Ovary (tissue), 10 donors: ENCODE measurements at places on chromosomes 7 and 10.

- no peak for DNase-seq
These were observed 253.6 kb downstream of the WDR37 start for GRCh38 chr10:1309617-1310270.

DNA sequence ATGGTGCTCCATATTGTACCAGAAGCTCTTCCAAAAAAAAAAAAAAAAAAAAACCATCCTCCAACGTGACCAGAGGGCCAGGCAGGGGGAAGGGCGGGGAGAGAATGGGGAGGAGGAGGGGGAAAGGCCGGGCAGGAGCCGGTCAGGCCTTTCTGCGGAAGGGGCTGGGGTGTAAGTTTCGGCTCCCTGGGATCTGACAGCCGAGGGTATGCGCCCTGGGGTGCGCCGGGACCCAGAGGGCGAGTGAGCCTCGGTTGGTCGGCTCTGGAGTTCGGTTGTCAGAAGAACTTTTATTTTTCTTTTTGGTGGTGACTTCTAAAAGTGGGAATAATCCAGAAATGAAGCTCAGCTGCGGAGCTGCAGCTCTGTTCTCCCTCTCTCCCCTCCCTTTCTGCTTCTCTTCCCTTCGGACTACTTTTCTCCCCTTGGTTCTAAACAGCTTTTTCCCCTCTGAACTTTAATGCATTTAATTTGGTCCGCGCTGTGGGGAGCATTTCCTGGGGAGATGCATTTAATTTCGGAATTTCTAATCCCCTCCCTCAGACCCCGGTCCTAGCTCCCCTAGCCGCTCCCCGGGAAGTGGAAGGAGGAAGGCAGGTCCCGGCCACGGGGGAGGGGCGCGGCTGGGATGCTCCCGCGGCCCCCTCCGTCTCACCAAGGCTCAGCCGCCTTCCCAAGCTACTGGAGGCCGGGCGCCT lies 3.9 kb upstream of the PAX2 start:
- DNase-seq, result no peak

GRCh38 chr10:794382-794956 lies 105.0 kb upstream of the DIP2C start:
- DNase-seq, result no peak

- no peak for DNase-seq
These were observed 12.7 kb downstream of the PLEKHA8 start for GRCh38 chr7:30040938-30041337.

- no peak for DNase-seq
These were observed 135.0 kb downstream of the SEMA3C start for GRCh38 chr7:80783678-80784327.

DNA sequence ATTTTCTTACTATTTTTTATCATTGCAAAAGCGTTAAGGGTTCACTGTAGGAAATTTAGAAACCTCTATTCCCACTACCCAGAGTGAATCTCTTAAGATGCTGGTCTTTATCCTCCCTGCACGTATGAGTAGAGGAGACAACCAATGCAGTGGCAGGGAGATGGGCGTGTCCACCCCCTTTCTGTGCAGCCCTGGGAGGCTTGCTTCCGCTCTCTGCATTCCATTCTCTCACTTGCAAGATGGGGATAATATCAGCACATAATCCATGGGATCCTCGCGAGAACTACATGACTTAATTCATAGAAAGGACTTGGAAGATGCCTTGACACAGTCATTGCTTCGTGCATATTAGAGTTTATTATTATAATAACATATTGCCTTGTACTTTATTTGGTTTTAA lies 196.2 kb downstream of the KLF6 start:
- no peak for DNase-seq

GRCh38 chr10:14601872-14602725 lies 172.6 kb downstream of the FAM107B start:
- DNase-seq, result no peak

DNA sequence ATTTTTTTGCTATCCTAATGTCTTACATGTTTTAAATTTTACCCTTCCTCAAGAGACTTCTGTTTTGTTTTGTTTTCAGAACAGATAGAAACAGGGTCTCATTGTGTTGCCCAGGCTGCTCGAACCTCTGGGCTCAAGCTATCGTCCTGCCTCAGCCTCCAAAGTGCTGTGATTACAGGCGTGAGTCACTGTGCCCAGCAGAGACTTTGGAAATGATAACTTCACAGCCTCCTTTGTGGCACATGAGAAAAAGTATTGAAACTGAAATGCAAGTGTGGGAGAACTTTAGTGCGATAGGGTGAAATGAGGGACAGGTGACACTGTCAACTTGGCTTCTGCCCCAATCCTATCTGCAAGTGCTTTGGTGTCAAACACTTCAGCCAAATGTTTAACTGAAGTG lies 21.6 kb downstream of the IRF5 start:
- no peak for DNase-seq

DNA sequence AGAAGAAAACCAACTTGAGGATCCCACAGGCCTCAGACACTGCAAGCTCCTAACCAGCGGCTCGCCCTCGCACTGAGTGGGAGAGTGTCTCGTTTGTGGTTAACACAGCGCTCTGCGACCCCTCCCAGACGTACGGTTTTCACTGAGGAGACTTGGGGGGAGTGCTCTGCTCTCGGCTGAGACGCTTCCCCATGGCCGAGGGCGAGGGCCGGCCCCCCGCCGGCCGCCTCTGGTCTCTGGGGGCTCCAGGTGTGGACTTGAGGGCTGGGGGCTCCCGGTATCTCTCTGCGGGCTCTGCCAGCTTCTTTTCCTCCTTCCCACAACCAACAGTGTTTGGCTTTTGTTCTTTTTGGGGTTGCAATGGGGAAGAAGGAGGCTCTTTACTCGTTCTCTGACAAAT lies 118.7 kb downstream of the LARP4B start:
- no peak for DNase-seq

GRCh38 chr10:110524859-110525232 lies 27.1 kb downstream of the DUSP5 start:
- DNase-seq, result no peak

GRCh38 chr10:94617389-94617944 lies 66.1 kb upstream of the CYP2C18 start:
- no peak for DNase-seq

DNA sequence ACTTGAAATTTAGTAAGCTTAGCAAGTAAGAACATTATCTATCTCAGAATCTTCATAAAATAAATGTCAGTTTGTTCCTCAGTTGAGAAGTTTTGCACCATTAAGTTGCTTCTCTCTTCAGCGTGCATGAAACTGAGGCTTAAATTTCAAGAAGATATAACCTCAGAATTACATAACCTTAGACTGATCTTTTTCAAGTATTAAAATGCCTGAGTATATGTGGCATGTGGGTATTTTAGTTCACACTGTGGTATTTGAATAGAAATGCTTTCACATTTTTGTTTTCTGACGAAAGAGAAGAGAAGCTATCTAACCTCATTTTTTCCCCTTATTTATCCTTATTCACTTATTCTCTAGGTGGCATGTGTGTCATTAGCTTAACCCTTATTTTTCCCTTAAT lies 104.1 kb downstream of the PHF14 start:
- no peak for DNase-seq

DNA sequence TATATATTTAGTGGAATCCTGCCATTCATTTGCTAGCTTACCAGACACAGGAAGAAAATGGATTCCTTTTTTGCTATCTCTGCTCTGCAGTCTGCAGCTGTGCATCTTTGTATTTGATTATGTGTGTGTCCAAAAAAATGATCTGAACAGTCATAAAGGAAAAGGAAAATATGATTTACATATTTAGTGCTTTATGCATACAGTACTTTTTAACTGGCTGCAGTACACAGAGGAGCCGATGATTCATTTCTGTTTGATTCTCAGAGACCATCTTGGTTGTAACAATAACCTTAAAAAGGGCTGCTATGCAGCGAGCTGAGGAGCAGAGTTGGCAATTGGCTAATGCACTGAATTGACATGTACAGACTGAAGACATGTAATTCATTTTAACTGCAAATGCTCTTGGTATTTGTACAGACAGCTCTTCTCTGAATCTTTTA lies 151.3 kb upstream of the FZD1 start:
- no peak for DNase-seq

DNA sequence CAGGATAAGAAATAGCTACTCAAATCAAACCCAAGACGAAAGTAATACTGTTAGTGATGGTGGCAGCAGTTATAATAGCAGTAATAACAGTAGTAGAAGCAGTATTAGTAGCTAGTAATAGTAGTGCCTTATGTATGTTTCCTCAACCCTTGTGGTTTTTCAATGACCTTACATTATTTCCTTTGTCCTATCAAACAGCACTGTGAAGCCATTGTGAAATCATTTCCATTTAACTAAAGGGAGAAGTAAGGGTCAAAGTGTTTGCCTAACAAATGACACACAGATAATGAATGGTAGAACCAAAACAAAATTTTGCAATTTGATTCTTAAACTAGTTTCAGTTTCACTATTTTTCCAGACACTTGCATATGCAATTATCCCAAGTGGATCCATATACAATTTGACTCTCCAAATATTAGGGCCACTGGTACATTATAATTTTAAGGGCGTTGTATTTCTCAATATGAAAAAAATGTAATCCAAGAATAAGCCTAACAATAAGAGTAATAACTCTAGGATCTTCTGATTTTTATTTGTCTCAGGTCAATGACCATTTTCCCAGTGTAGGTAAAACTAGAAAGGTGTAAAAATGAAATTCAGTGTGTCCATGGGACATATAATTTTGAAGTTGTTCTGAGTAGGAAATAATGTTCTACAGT lies 33.7 kb upstream of the TMEM26 start:
- no peak for DNase-seq

- no peak for DNase-seq
These were observed 78.2 kb upstream of the TARP start for GRCh38 chr7:38351601-38352000.

- DNase-seq, result no peak
These were observed 212.7 kb downstream of the TAX1BP1 start for GRCh38 chr7:27952456-27953285.

DNA sequence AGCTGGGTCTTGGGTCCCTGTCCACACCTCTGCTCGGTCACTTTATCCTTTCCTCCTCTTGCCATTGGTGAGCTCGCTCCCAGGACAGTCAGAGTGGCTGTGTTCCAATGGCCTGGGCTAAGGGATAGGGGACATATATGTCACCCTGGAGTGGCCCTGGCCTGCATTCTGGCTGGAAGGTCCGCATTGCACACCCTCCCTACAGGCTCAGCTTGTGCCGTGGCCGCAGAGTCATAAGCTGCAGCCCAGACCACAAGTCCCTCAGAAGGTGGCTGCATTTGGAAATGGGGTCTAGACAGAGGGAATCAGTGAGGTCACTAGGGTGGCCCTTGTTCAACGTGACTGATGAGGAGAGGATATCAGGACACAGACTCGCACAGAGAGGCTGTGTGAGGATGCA lies 363.8 kb upstream of the SHH start:
- no peak for DNase-seq

- DNase-seq, result no peak
These were observed 51.2 kb downstream of the SRPK2 start for GRCh38 chr7:105337529-105337928.

DNA sequence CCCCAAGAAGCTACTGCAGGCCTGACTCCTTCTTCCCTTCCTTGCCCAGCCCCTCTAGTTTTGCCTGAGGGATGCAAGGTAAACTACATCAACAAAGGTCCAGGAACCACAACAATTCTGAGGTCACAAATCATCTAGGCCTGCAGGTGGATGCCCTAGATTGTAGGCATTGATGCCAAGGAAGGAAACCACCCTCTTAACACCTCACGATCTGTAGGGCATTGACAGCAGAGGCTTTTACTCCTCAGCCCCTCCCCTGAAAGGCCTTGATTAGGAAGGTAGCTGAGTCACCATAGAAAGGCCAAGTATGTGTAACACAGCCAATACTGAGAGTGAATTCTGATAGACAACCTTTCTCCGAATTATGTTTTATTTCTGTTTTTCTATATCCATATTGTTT lies 46.7 kb upstream of the FAM3C start:
- no peak for DNase-seq

DNA sequence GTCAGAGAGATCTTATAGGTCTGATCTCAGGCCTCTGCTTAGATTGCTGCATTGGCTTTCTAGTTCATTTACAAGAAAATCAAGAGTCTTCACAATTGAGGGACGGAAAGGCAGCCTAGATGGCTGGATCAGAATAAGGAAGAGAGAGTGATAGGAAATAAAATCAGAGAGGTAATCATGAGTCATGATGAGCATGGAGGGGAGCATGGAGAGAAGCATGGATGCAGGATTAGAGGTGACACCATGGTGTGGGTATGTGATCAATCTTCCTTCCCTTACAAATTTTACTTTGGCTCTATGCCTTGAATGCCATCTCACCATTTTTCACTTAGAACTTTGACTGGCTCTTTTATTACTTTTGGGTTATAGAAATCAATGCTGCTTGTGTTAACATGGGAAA lies 1.4 kb downstream of the BCCIP start:
- DNase-seq, result no peak

GRCh38 chr7:54847921-54848320 lies 88.9 kb upstream of the SEC61G start:
- DNase-seq, result no peak

DNA sequence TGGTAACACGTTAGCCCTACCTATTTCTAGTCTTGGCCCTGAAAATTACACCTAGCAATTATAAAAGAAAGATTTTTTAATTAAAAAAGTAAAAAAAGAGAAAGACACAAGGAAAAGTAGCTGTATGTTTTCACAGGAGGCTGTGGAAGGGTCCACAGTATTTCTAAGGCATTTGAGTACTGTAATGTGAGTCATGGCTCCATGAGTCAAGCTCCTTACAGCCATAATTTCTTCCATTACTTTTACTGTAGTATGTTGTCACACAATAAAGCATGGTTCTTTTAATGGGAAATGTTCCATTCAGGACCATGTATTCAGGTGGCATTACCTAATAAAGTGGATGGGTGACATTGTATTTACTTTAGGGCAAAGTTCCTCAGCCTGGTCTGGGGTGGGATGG lies 113.4 kb downstream of the GPR37 start:
- no peak for DNase-seq

- no peak for DNase-seq
These were observed 75.6 kb downstream of the CFAP46 start for GRCh38 chr10:132866601-132867381.

DNA sequence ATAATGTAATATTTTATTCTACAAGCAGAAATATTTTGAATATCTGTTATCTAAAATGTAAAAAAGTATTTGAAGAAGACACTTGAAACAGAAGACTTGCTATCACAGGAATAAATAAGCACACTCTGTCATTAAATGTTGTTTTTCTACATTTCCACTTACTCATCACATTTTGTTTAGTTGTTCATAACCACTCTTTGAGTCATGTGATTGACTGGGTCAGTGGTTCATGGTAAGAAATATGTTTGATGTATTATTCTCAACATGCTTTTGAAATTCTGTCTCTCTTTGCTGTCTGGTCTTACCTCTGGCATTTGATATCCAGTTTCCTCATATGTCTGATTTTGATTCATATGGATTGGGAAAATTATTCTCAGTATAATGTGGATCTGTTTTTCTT lies 171.8 kb downstream of the SUGCT start:
- no peak for DNase-seq

GRCh38 chr10:37739181-37739580 lies 118.2 kb downstream of the ZNF248 start:
- no peak for DNase-seq

DNA sequence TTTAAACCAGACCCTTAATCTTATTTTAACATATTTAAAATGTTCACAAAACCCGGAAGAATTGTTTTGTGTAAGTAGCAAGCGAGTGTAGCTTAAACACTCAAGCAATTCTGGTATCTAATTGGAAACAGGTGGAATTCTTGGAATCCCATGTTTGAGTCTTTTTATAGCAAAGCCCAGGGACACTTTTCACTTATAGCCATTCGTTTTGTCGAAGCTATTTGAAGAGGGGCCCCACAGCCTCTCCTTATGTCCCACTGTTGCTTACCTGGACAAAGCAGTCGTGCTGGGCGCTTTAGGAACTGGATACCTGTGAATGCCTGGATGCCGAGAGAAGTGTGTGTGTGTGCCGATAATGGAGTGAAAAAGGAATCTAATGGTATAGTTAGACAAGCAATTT lies 3.3 kb downstream of the CUX1 start:
- no peak for DNase-seq
